Activated naive CD8-positive, alpha-beta T cell treated with anti-CD3 and anti-CD28 coated beads, Interleukin-2, amount 50 U/mL, for 24 hours (primary cell): ENCODE measurements at places on chromosomes 4 and X.

DNA sequence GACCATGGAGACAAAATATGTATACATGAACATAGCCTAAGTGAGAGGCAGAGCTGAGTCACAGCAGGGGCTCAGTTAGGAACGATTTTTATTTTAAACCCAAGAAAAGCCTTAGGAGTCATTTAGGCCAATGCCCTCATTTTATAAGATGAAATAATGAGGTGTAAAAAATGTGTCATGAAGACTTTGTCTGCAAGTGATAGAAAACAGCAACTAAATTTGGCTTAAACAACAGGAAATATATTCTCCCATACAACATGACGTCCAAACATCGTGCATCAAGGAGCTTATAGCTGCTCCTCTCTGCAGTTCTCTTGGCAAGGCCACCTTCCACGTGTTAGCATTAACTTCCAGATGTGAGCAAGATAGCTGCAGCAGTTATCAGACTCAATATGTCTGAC is 16.8 kb downstream of the SCFD2 start:
- no peak for DNase-seq

GRCh38 chr4:76641758-76642157 is 206.7 kb downstream of the SHROOM3 start:
- DNase-seq: no peak

DNA sequence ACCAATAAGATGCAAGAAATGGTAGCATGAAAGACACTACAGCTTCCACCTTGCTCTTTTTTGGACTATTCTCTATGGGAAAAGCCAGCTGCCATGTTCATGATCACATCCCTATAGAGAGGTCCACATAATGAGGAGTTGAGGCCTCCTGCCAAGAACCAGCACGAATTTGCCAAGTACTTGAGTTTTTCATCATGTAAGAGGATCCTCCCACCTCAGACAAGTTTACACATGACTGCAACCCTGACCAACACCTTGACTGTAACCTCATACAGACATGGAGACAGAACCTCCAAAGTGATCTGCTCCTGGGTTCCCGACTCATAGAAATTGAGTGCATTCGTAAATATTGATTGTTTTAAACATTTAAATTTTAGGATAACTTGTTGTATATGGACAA is 135.2 kb upstream of the TSPAN5 start:
- DNase-seq: no peak

DNA sequence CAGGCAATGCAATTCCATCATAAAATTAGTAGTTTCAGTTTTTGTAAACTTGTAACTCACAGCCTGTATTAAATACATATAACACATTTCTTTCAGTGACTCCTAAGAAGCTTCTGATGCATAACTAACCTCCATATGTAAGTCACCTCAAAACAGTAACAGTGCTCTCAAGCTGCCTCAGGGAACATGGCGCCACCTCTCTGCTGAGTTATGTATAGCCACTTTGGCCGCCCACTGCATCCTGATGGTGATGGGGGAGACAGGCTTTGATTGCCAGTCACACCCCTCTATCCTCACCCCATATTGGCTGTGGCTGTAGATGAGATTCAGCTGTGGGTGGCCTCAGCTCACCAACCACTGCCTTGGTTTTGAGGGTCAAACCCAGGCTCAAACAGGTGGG is 54.3 kb downstream of the LRBA start:
- peak; percentile 33 for DNase-seq

DNA sequence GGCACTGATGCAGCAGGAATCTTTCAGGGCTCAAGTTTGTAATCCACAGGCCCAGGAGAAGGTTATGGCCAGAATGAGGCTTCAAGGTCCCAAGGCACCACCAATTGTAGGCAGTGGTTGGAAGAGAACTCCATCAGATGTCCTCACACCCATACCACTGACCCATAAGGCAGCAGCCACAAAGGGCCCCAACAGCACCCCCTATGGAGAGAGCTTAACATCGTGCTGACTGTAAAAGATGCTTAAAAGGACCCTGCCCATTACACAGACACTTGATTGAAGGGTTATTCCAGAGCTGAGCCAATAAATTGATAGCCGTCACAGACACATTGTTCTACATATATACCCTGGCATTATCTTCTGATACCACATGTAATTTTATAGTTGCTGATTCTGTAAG is 113.7 kb downstream of the SOWAHB start:
- DNase-seq: no peak

- no peak for DNase-seq
These were observed 47.4 kb downstream of the ASIC5 start for GRCh38 chr4:155818639-155819038.

DNA sequence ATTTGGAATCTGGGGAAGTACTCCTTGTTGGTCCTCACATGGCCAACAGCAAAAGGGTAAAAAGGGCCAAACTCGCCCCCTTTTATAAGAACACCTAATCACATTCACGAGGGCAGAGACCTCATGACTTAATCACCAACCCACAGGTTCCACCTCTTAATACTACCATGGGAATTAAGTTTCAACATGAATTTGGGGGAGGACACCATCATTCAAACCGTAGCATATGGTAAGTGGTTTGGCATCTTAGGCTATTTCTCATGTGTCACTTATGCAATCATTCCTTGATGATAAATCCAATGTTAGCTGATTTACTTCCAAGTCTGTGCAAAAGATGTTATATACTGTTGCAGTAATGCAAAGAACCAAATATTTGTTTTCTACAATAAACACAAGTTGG is 302.9 kb upstream of the FAM241A start:
- no peak for DNase-seq

DNA sequence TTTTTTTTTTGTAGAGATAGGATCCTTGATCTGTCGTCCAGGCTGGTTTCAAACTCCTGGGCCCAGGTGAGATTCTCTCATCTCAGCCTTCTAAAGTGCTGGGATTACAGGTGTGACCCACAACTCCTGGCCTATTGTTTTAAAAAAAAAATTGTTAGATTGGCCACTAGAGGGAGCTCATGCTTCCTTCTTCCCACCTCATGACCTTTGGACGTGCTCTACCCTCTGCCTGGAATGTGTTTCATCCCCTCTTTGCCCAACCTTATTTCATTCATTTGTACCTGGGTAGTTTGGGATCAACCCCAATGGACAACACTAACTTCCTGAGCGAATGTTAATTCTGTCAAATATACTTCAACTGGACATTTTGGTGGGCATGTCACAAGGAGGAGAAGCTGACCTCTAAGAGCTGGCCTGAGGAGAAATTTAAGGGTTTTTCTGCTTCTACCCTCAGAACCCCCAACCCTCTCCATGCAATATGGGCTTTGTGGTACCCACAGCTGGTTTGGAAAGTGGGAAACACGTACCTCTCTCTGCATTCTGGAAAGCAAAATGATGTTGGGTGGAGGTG is 6.4 kb downstream of the PPEF2 start:
- DNase-seq: no peak
